ENCODE measurements at places on chromosomes 3 and 15. TPM values are rescaled to one million over a fixed set of nuclear protein-coding genes. Genes with fewer than 3 reads are reported as not detected.

Gene ARGFX
- not detected for total RNA-seq

Gene SUSD5
- 0.13 TPM for total RNA-seq

Gene NLGN1
- total RNA-seq = 20.1 TPM

Gene PCOLCE2
- total RNA-seq = 46.4 TPM

Gene PLSCR5
- not detected for total RNA-seq

Gene UBA7
- 35.7 TPM for total RNA-seq

Gene AQP9
- total RNA-seq = not detected

Gene ATOSA
- total RNA-seq = 10.0 TPM

Gene SLC2A2
- not detected for total RNA-seq

DNA sequence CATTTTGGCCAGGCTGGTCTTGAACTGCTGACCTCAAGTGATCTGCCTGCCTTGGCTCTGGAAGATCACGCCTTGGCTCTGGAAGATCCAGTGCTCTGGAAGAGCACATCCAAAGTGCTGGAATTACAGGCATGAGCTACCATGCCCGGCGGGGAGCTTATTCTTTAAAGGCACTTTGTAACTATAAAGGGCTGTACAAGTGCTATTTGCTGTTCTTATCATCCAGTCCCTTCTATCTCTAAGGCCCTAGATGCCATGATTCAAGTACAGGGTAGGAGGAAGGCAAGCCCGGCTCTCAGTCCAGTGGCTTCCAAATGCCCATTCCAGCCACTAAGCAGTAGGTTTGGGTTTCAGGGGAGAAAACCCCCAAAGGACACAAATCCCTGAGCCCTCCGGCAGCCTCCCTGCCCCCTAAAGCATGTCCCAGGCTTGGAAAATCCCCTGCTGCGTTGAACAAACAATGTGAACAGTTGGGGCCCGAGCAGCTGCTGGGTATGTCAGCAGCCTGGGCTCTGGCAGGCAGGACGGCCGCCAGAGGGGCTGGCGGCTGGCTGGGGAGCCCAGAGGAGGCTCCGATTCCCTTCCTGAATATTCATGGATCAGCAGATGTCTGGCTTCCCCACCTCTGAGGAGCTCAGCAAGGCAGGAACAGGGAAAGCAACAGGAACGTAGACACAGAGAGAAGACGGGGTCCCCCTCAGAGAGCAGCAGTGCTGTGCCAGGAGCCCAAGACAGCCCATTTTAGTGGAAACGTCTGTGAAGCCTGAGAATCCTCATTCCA is 7.7 kb downstream of the IGDCC4 start:
- peaks cover 16% of the 10 kb centered on the region for H3K27me3 ChIP-seq
- DNase-seq = no peak
- no peak overlapping the region for H3K4me3 ChIP-seq
- H3K4me1 ChIP-seq = no peaks in the 10 kb centered on the region
- no peaks in the 10 kb centered on the region for H3K36me3 ChIP-seq

GRCh38 chr3:34056951-34057390 is 258.5 kb downstream of the PDCD6IP start:
- no peaks in the 10 kb centered on the region for H3K4me1 ChIP-seq
- no peak overlapping the region for H3K4me3 ChIP-seq
- no peaks in the 10 kb centered on the region for H3K36me3 ChIP-seq
- no peak overlapping the region for H3K27ac ChIP-seq

DNA sequence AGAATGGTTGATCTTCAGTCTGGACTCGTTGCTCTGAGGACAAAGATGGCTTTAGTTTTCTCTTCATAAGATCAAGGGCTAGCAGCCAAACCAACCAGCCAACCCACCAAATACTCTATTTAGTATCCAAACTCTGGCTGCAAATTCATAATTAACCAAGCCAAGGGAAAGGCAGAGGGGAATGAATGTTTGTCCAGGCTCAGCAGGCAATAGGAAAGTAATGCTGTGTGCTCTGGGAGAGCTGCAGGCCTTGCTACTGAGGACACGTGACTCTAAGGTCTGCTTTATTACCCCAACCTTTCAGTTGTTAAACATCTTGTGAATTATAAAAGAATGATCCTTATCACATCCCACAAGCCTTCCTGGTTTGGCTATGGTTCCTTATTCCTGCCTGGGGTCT is 52.3 kb upstream of the GALNT15 start:
- no peaks in the 10 kb centered on the region for H3K36me3 ChIP-seq
- H3K27ac ChIP-seq = no peak overlapping the region
- H3K27me3 ChIP-seq = no peaks in the 10 kb centered on the region
- H3K4me1 ChIP-seq = peaks cover 30% of the 10 kb centered on the region
- H3K4me3 ChIP-seq = no peak overlapping the region

GRCh38 chr3:17798000-17798399 is 55.6 kb upstream of the TBC1D5 start:
- no peak overlapping the region for H3K27ac ChIP-seq
- H3K36me3 ChIP-seq = no peaks in the 10 kb centered on the region
- H3K27me3 ChIP-seq = no peaks in the 10 kb centered on the region
- DNase-seq = no peak
- peaks cover 19% of the 10 kb centered on the region for H3K4me1 ChIP-seq
- no peak overlapping the region for H3K4me3 ChIP-seq

- H3K27me3 ChIP-seq = no peaks in the 10 kb centered on the region
- H3K4me3 ChIP-seq = no peak overlapping the region
- no peaks in the 10 kb centered on the region for H3K4me1 ChIP-seq
- no peak for DNase-seq
- no peaks in the 10 kb centered on the region for H3K36me3 ChIP-seq
Observed at GRCh38 chr3:149215515-149215914, 6.1 kb downstream of the CP start.

GRCh38 chr3:62149962-62150361 is 223.4 kb downstream of the FEZF2 start:
- peaks cover 13% of the 10 kb centered on the region for H3K4me1 ChIP-seq
- no peak overlapping the region for H3K4me3 ChIP-seq
- peak; percentile 74 for DNase-seq
- no peaks in the 10 kb centered on the region for H3K36me3 ChIP-seq

- H3K4me1 ChIP-seq = no peaks in the 10 kb centered on the region
- DNase-seq = no peak
- H3K36me3 ChIP-seq = no peaks in the 10 kb centered on the region
- no peak overlapping the region for H3K4me3 ChIP-seq
Observed at GRCh38 chr3:71912839-71913495, 128.0 kb upstream of the PROK2 start.

- 0 out of 2 replicates have a peak, but pooled peaks cover 11% of the 10 kb centered on the region for H3K36me3 ChIP-seq
- DNase-seq = no peak
- H3K27me3 ChIP-seq = no peaks in the 10 kb centered on the region
- H3K4me3 ChIP-seq = no peak overlapping the region
- no peak overlapping the region for H3K27ac ChIP-seq
Observed at GRCh38 chr15:84789762-84790161, 27.4 kb upstream of the ALPK3 start.

GRCh38 chr3:142958707-142959106 is 4.8 kb downstream of the PAQR9 start:
- no peaks in the 10 kb centered on the region for H3K36me3 ChIP-seq
- DNase-seq = peak; percentile 90
- H3K4me1 ChIP-seq = peaks cover 16% of the 10 kb centered on the region
- no peaks in the 10 kb centered on the region for H3K27me3 ChIP-seq

DNA sequence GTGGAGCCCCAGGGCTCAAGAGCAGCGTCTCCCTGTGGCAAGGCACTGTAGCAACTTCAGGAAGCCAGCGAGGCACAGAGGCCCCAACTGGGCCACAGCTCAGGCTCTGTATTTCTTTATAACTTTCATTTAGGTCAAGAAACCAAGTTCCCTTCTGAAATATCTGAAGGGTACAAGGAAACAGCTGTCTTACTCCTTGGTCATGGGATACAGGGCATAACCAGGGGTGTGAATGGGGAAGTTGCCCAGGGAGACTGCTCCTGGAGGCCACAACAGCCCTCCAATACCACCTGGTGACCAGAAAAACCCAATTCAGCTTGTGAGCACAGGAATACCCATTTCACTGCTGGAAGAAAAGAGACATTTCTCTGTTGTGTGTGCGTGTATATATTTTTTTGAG is 13.3 kb upstream of the SPTBN5 start:
- no peaks in the 10 kb centered on the region for H3K4me1 ChIP-seq
- H3K27ac ChIP-seq = no peak overlapping the region
- no peak for DNase-seq
- 0 out of 2 replicates have a peak, but pooled peaks cover 3% of the 10 kb centered on the region for H3K36me3 ChIP-seq
- H3K27me3 ChIP-seq = no peaks in the 10 kb centered on the region
- no peak overlapping the region for H3K4me3 ChIP-seq

GRCh38 chr3:193457526-193457925 is 79.0 kb upstream of the ATP13A5 start:
- H3K4me3 ChIP-seq = no peak overlapping the region
- no peaks in the 10 kb centered on the region for H3K4me1 ChIP-seq
- H3K36me3 ChIP-seq = no peaks in the 10 kb centered on the region
- no peaks in the 10 kb centered on the region for H3K27me3 ChIP-seq
- no peak for DNase-seq

DNA sequence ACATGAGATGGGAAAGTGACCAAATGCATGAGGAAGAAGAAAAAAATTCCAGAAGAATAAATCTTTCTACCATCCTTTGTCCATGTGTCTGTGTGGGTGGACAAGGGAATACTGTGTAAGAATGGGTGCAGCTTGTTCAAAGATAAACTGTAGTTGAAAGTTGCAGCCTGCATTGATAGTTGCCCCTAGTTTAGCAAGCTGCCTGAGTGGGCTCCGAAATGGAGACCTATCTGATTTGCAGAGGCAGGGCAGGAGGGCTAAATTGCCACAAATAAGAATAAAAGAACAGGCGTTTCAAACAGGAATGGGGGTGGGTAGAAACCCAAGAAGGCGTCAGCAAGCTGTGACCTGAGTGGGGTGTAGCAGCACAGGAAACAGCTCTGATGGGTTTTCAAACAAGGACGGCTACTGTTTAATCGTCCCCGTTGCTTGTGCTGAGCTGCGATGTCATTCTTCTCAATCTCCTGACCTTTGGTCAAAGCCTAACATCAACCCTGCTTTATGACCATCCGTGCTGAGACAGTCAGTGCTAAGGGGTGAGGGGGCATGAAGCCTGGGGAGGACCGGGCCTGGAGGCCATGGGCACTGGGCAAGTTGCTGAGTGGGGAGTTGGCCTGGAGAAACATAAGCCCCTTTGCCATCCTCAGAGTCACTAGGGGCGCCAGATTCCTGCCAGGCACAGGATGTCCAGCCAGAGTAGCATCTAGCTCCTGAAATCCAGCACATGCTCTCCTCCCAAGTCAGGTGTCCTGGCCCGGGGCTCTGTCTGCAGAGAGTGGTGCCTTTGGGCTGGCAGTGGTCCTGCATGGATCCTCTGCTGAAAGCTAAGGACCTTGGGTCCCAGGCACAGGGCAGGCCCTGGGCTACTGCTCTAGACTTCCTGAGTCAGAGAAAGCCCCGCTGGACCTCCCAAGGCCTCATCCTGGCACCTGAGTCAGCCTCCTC is 19.2 kb upstream of the C15orf39 start:
- DNase-seq = peak; percentile 44
- no peak overlapping the region for H3K4me3 ChIP-seq
- H3K36me3 ChIP-seq = no peaks in the 10 kb centered on the region
- H3K27ac ChIP-seq = no peak overlapping the region

- H3K27ac ChIP-seq = no peak overlapping the region
- H3K4me1 ChIP-seq = peaks cover 8% of the 10 kb centered on the region
- no peak for DNase-seq
- no peaks in the 10 kb centered on the region for H3K27me3 ChIP-seq
- no peaks in the 10 kb centered on the region for H3K36me3 ChIP-seq
- no peak overlapping the region for H3K4me3 ChIP-seq
Observed at GRCh38 chr3:108554913-108555571, 34.2 kb downstream of the CIP2A start.

GRCh38 chr3:136667081-136667480 is 85.1 kb downstream of the STAG1 start:
- peak; percentile 16 for DNase-seq
- H3K36me3 ChIP-seq = no peaks in the 10 kb centered on the region

GRCh38 chr15:88388686-88389085 is 78.5 kb downstream of the MRPL46 start:
- H3K36me3 ChIP-seq = no peaks in the 10 kb centered on the region
- peaks cover 12% of the 10 kb centered on the region for H3K4me1 ChIP-seq
- no peaks in the 10 kb centered on the region for H3K27me3 ChIP-seq
- DNase-seq = no peak
- H3K27ac ChIP-seq = no peak overlapping the region

DNA sequence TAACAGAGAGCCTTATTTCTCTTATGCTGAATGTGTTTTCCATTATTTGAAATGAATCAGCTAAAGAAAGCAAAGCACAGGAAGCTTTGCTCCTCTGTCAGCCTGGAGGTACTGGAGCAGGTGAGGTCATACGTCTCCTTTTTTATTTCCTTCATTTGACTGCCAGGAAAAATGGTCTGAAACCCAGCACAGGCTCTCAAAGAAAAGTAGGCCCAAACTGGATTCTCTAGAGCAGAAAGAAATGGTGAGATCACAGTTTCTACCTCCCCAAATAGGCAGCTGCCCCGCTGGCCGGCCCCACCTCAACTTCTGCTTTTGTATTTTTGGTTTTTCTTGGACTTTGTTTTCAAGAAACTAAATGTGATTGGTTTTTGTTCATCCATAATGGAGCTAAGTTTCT is 95.1 kb downstream of the RPL39L start:
- no peak overlapping the region for H3K4me3 ChIP-seq
- DNase-seq = no peak
- no peaks in the 10 kb centered on the region for H3K27me3 ChIP-seq
- H3K36me3 ChIP-seq = no peaks in the 10 kb centered on the region

DNA sequence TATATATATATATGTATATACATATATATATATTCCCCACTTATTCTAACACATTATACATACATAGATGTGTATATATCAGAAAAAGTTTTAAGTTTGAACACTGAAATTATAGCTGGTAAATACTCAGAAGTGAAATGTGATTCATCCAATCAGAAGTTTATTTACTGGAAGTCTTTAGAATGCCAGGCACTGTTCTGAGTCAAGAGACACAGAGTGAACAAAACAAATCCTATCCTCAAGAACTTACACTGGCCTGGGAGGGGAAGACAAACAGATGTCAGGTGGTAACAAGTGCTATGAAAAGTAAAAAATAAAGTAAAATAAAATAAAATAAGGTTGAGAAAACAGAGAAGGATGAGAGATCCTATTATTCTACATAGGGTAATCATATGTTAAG is 13.4 kb downstream of the DHX36 start:
- H3K36me3 ChIP-seq = peaks cover 61% of the 10 kb centered on the region
- peak; percentile 57 for DNase-seq
- no peaks in the 10 kb centered on the region for H3K4me1 ChIP-seq

DNA sequence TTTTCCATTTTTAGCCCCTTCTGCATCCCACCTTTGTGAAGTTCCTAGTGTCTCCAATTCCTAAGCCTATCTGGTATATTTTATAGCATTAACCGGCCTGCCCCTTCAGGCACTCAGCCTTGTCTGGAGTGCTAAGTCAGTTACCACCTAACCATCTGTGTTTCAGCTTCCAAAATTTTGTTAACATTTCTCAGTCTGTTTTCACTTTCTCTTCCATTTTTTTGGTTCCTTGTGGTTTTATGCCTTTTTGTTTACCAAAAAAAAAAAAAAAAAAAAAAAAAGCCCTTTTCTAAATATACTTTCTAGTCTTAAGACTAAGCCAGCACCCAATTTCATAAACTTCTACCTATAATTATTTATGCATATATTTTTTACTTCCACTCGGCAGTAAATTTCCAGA is 92.4 kb downstream of the CSNK1G1 start:
- no peaks in the 10 kb centered on the region for H3K36me3 ChIP-seq
- H3K27me3 ChIP-seq = no peaks in the 10 kb centered on the region
- no peak overlapping the region for H3K27ac ChIP-seq
- DNase-seq = no peak

GRCh38 chr3:15345608-15346137 is 13.3 kb upstream of the SH3BP5 start:
- H3K27me3 ChIP-seq = 0 out of 2 replicates have a peak, but pooled peaks cover 4% of the 10 kb centered on the region
- no peaks in the 10 kb centered on the region for H3K4me1 ChIP-seq
- no peak overlapping the region for H3K4me3 ChIP-seq
- H3K27ac ChIP-seq = no peak overlapping the region

- H3K36me3 ChIP-seq = no peaks in the 10 kb centered on the region
- peak; percentile 74 for DNase-seq
- H3K4me3 ChIP-seq = no peak overlapping the region
- peaks cover 11% of the 10 kb centered on the region for H3K27me3 ChIP-seq
- H3K27ac ChIP-seq = no peak overlapping the region
- H3K4me1 ChIP-seq = no peaks in the 10 kb centered on the region
Observed at GRCh38 chr3:58299839-58300516, 6.1 kb upstream of the RPP14 start.

Data from GM23248 (cell line).